ENCODE measurements at places on chromosomes 16 and 17.
A peak's percentile ranks its signal among the peaks of the same experiment; 100 is the strongest.

DNA sequence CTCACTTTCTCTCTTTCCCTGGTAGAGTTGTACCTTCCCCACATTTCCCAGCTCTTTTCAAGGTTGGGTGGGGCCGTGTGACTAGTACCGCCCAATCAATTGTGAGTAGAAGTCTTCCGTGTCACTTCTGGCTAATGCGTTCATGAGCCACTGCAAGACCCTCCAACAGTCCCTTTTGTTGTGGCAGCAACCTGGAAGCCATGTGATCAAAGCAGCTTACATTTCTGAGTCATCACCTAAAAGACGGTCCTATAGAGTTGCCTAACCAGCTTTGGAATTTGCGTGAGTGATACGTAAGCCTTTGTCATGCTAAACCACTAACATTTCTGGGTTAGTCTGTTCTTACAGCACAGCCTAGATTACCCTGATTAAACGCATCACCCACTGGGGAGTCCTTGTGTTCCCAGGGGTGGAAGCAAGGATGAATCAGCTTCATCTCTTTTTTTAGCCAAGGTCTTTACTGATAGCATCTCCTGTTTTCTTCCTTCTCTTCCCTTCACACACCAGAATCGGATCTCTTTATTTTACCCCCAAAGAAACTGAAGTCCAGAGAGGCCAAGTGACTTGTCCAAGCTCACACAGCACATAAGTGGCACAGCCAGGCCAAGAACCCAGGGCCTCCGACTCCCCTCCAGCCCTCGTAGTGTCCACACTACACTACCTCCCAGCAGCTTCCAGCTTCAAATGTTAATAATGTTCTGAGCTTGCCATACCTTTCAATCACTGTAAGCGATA, 366.3 kb upstream of the XYLT1 start:
- DNase-seq = no peak

GRCh38 chr17:59462385-59462784, 103.0 kb upstream of the DHX40 start:
- no peak for DNase-seq

DNA sequence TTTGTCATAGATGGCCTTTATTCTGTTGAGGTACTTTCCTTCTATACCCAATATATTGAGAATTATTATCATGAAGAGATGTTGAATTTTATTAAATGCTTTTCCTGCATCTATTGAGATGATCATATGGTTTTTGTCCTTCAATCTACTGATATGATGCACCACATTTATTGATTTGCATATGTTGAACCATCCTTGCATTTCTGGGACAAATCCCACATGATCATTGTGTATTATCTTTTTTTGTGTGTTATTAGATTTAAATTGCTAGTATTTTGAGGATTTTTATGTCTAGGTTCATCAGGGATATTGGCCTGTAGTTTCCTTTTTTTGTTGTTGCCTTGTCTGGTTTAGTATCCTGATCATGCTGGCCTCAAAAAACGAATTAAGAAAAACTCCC, 124.5 kb upstream of the CES5A start:
- no peak for DNase-seq

DNA sequence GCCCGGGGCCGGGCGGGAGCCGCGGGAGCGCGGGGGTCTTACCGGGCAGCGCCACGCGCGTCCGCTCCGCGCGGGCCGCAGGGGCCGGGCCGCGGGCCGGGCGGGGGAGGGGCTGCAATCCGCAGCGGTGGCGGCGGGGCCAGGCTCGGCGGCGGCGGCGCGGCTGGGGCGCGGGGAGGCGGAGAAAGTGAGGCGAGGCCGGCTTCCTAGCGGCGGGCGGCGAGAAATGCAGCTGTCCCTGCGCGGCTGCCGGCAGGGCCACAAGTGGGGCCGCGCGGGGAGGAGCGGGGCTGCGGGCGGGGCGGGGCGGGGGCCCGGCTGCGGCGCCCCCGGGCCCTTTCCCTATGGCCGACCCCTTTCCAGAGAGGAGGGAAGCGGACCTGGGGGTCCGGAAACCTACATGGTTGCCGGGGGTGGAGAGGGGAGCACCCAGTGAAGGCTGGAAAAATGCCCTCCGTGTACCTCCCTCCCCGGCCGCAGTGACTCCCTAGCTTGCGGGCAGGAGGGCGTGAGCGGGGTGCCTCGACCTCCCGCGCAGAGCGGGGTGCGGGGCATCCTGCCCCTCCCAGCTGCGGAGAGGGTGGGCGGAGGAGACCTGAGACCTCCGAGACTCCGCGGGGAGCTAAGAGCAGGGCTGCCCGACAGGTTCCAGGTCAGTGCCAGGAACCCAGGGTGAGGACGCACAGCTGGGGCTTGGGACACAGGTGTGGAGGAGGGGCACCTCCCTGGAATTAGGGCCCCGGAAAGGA, at the start of gene CUEDC1:
Gene CUEDC1 (minus strand): TSS at position 230 of the 749 bp plus-strand sequence. CDS start 69,848 bp downstream, outside the sequence.
- DNase-seq = peak; percentile 50

GRCh38 chr17:75063201-75063600, 16.2 kb downstream of the KCTD2 start:
- DNase-seq = no peak

DNA sequence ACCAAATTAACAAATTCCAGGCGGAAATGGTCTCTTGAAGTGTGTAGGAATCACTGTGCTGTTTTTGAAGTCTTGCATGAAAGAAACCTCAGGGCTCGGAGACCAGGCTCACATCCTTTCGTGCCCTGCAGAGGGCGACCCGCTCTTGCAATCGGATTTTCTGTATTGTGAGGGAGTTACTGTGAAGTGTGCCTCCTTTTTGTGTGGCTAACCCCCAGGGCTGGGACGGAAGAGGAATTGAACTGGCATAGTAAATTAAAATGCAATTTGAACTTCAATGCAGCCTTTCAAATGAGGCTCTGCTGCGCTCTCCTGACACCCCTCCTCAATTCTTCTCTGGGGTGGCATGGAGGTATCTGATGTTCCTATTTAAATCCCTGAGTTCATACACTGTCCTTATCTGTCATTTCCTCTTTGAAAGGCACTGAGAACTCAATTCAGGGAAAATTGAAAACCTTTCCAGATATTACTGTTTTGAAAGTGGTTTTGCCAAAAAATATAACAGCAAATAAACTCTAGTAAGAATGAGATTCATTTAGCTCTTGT, 51.5 kb upstream of the MGAT5B start:
- peak; percentile 40 for DNase-seq

DNA sequence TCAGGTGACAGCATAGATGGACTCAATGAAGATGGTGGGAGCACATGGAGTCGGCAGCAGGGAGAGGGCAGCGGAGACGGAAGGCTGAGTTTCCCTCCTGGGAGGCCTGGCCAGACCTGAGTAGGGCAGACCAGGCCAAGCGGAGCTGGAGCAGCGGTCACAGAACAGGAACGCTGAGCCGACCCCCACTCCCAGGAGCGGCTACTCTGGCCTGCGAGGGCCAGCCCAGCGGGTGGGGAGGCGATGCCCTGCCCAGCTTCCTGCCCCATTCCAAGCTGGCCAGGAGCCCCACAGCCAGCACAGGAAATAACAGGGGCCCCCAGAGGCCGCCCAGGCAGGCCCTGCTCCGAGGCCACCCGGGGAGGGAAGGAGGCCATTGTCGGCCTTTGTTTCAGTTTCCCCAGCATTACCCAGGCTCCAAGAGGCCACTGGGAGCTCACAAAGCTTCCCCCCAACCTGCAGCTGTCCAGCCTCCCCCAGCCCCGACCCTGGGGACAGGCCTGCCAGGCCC, 79.8 kb downstream of the ZNF423 start:
- no peak for DNase-seq

GRCh38 chr17:16398270-16399267, 16.8 kb upstream of the TRPV2 start:
- no peak for DNase-seq

DNA sequence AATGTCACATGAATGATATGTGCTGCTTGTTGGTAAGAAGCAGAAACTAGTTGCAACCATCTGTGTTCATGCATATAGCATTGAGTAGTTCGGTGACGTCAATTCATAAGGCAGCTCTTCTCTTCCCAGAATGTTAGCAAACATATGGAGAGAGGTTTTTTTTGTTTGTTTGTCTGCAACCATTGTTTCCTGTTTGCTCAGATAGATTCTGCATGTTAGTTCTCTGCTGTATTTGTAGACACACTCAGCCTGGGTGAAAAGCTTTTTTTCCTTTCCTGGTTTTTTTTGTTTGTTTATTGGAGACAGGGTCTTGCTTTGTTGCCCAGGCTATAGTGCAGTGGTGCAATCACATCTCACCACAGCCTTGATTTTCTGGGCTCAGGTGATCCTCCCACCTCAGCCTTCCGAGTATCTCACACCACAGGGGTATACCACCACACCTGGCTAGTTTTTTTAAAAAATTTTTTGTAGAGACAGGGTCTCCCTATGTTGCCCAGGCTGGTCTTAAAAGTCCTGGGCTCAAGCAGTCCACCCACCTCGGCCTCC, 16.7 kb downstream of the WSB1 start:
- DNase-seq = no peak

GRCh38 chr16:70478912-70479341, 24.5 kb downstream of the FCSK start:
- DNase-seq = no peak

DNA sequence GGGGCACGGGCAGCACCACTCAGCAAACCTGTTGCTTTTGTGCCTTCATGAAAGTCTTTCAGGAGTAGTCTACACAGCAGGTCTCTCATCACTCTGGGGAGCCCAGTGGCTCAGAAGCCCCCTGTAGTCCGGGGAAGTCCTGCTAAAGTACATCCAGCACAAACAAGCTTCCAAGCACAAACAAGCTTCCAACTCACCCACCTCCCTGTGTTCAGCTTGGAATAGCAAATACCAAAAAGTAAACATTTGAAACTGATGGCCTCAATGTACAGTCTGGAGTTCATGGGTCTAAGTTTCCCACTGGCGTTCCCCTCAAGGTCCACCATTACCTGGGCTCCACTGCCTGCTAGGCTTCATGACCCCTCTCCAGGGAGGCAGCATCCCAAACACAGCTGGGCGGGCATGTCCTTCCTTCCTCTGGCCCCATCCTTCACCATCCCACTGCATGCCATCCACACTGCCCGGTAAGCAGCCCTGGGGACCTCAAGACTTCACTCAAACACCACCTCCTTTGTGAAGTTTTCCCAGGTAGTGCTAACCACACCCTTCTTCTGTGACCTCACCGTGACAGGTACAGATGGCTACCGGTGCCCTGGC, 62.8 kb upstream of the SIAH1 start:
- DNase-seq = no peak

DNA sequence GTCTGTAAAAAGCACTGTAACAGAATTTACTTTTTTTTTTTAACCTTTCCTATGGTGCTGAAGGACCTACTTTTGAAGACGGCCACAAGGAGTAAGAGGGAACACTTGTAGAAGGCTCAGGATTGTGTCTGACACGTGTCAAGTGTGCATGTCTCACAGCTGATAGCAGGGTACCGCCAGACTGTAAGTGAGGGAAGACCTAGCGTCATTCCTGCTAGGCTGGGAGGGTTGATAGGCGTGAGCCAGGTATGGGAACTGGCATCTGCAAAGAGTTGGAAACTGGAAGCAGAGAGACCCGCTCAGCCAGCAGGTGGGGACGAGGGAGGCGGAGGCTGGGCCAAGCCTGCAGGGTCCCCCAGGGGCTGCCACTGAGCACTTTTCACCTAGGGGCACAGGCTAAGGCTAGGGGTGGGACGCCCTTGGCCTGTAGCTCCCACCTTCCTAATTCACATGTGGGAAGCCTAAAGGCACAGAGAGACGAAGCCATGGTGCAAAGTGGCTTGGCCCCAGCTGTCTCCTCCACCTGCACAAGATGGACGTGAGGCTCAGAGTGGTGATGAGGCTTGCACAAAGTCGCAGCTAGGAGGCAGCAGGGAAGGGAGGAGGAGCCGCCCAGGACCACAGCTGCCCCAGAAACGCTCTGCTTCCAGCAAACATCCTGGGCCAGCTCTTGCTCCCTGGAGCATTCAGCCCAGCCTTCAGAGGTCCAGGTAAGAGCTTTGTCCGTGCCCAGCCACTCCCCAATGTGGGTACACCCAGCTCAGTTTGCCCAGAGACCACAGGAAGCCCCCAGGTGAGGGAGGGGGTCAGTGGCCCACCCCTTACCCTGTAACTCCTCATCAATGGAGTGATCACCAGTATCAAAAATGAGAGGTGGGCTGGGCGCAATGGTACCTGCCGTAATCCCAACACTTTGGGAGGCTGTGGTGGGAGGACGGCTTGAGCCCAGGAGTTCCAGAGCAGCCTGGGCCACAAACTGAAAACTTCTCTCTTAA, 18.9 kb downstream of the VASN start:
- no peak for DNase-seq

GRCh38 chr16:11308493-11309283, 27.6 kb upstream of the PRM1 start:
- no peak for DNase-seq

DNA sequence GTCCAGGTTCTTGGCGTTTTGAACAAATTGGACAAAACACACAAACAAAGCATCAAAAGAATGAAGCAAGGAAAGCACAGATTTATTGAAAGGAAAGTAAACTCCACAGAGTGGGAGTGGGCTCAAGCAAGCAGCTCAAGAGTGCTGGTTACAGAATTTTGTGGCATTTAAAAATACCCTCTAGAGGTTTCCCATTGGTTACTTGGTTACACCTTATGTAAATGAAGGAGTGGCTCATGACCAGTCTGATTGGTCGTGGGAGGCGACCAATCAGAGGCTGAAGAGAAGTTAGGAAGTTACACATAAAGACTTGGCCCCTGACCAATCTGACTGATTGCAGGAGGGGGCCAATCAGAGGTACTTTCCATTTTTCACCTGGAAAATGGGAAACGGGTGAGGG, 1373.8 kb upstream of the GOT2 start:
- DNase-seq = no peak

DNA sequence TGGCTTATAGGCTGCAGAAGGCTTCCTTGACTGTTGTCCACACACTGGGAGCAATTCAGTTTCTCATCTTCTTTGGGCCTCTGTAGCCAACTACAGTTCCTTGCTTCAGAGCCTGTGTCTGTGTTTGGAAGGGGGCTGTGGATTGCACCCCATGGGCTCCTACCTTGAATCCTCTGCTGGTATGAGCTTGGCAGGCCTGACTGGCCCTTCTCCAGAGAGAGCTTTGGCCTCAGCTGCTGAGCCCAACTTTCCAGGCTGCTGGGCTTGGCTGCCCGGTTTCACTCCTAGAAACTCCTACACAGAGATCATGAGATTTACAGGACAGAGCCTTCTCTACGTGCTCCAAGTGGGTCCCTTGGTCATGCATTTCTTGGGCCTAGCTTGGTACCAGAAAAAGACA, 354.4 kb downstream of the SNX29 start:
- DNase-seq = no peak

DNA sequence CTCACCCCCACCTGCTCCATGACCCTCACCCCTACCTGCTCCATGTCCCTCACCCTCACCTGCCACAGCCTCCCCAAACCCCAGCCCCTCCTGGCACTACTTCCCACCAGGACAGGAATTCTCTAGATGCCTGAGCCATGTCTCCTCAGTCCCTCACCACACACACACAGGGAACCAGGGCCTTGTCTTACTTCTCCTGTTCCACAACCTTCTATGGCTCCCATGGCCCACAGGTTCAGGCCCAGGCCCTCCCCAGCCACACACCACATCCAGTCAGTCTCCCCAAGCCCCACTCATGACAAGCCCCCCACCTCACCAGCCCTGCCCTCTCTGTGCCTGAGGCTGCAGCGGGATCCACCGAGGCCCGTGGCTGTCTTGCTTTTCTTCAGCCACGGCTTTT, 3.1 kb upstream of the UBE2I start:
- DNase-seq = no peak

GRCh38 chr17:59257101-59257500, 36.8 kb downstream of the GDPD1 start:
- no peak for DNase-seq

- no peak for DNase-seq
Measured at GRCh38 chr17:3555189-3555796, 2.3 kb downstream of the TRPV3 start.

All from T follicular helper cell (primary cell).